ENCODE measurements at places on chromosomes 16 and 17. TPM values are rescaled to one million over a fixed set of nuclear protein-coding genes. Genes with fewer than 3 reads are reported as not detected.

DNA sequence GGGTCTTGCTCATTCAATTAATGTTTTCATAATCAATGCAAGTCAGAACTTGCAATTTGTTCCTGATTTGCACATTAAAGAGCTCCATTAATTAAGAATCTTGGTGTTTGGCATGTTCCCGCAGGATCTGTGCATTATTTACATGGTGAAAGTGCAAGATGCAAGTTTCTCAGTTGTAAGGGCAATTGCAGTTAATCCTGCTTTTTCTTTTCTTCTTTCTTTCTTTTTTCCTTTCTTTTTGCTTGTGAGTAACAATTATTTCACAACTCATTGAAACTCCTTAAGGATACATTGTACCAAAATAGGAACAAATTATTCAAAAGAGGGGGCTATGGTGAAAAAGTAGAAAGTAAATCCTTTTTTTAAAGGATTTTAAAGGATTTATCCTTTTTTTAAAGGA lies 24.2 kb downstream of the AATF start:
- H3K27me3 ChIP-seq = no peaks in the 10 kb centered on the region
- H3K36me3 ChIP-seq = no peaks in the 10 kb centered on the region
- H3K4me1 ChIP-seq = no peaks in the 10 kb centered on the region
- no peak for DNase-seq
- no peak overlapping the region for H3K4me3 ChIP-seq

DNA sequence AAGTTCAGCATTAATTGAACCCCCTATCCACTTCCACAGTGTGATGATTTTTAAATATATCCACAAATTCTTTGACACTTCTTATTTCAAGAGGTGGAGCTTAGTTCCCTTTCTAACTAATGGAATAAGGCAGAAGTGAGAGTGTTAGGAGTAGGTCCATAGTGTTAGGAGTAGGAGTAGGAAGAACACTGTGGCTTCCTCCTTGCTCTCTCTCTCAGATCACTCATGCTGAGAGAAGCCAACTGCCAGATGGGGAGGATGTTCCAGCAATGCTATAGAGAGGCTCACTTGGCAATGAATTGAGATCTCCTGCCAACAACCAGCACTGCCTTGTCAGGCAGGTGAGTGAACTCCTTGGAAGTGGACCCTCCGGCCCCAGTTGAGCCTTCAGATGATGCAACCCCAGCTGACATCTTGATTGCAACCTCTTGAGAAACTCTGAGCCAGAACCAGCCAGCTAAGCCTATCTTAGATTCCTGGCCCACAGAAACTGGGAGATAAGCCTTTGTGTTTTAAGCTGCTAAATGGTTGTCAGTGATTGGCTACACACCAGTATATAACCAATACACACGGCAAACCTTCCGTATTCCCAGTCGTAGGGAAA lies 44.3 kb downstream of the SPECC1 start:
- H3K27ac ChIP-seq = no peak overlapping the region
- no peak for DNase-seq
- H3K27me3 ChIP-seq = no peaks in the 10 kb centered on the region
- H3K4me1 ChIP-seq = no peaks in the 10 kb centered on the region
- no peak overlapping the region for H3K4me3 ChIP-seq
- H3K36me3 ChIP-seq = no peaks in the 10 kb centered on the region

- peaks cover 11% of the 10 kb centered on the region for H3K36me3 ChIP-seq
- peaks cover 30% of the 10 kb centered on the region for H3K27me3 ChIP-seq
- peaks cover 27% of the 10 kb centered on the region for H3K4me1 ChIP-seq
- peak within 1 kb of the TSS; percentile 52 for H3K4me3 ChIP-seq
These were observed at the start of gene NLRC3 for GRCh38 chr16:3577302-3577752. Gene NLRC3, minus strand, starts transcription at chr16:3577403. Its CDS starts 12,367 bp downstream, at chr16:3565036.

- no peak for DNase-seq
- no peak overlapping the region for H3K27ac ChIP-seq
- no peaks in the 10 kb centered on the region for H3K36me3 ChIP-seq
- H3K27me3 ChIP-seq = no peaks in the 10 kb centered on the region
- no peak overlapping the region for H3K4me3 ChIP-seq
- H3K4me1 ChIP-seq = no peaks in the 10 kb centered on the region
These were observed 15.5 kb downstream of the MYH10 start for GRCh38 chr17:8614988-8615387.

- no peaks in the 10 kb centered on the region for H3K27me3 ChIP-seq
- peak overlapping the region; percentile 87 for H3K27ac ChIP-seq
- H3K36me3 ChIP-seq = no peaks in the 10 kb centered on the region
- H3K4me1 ChIP-seq = peaks cover 40% of the 10 kb centered on the region
- H3K4me3 ChIP-seq = peak overlapping the region; percentile 95
- no peak for DNase-seq
These were observed 1.1 kb downstream of the CREBBP start for GRCh38 chr16:3879258-3879886.

DNA sequence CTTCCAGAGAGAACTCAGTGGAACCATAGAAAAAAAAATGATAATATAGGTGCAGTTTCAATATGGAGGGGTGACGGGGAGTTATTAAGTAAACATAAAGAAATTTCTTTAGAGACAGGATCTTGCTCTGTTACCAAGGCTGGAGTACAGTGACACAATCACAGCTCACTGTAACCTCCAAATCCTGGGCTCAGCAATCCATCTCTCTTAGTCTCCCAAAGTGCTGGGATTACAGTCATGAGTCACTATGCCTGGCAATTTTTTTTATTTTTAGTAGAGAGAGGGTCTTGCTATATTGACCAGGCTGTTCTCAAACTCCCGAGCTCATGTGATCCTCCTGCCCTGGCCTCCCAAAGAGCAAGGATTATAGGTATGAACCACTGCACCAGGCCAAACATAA lies 48.8 kb downstream of the NLRC5 start:
- H3K27ac ChIP-seq = no peak overlapping the region
- DNase-seq = no peak
- H3K27me3 ChIP-seq = no peaks in the 10 kb centered on the region
- peaks cover 14% of the 10 kb centered on the region for H3K4me1 ChIP-seq
- no peak overlapping the region for H3K4me3 ChIP-seq

DNA sequence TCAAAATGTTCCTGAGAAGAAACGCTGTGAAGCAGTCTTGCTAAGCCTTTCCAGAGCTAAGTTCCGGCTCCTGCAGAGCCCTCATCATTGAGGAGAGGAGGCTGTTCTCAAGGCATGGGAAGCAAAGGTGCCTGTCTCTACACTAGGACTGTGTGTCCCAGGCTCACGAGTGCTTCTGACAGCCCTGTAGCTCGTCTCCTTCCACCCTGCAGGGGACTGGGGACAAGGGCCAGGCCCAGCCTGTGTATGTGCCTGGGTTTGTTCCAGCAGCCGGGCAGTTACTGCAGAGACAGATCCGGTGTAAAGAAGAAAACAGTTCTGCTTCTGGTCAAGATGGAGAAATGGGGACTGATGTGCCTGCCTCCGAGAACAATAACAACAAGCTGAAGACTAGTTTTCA lies 156.0 kb downstream of the ENGASE start:
- peaks cover 27% of the 10 kb centered on the region for H3K27me3 ChIP-seq
- no peaks in the 10 kb centered on the region for H3K4me1 ChIP-seq
- no peak for DNase-seq
- no peaks in the 10 kb centered on the region for H3K36me3 ChIP-seq
- no peak overlapping the region for H3K4me3 ChIP-seq
- no peak overlapping the region for H3K27ac ChIP-seq

GRCh38 chr17:43368740-43369506 lies 29.9 kb upstream of the ARL4D start:
- H3K27ac ChIP-seq = peak overlapping the region; percentile 99
- peak overlapping the region; percentile 60 for H3K4me3 ChIP-seq
- DNase-seq = no peak
- no peaks in the 10 kb centered on the region for H3K27me3 ChIP-seq
- no peaks in the 10 kb centered on the region for H3K36me3 ChIP-seq
- H3K4me1 ChIP-seq = peaks cover 19% of the 10 kb centered on the region

GRCh38 chr16:82609140-82609539 lies 17.6 kb upstream of the CDH13 start:
- H3K4me3 ChIP-seq = no peak overlapping the region
- H3K4me1 ChIP-seq = no peaks in the 10 kb centered on the region
- H3K27ac ChIP-seq = no peak overlapping the region
- DNase-seq = no peak
- no peaks in the 10 kb centered on the region for H3K27me3 ChIP-seq

GRCh38 chr16:73022534-73022933 lies 25.4 kb downstream of the ZFHX3 start:
- H3K27me3 ChIP-seq = no peaks in the 10 kb centered on the region
- H3K4me3 ChIP-seq = no peak overlapping the region
- H3K36me3 ChIP-seq = no peaks in the 10 kb centered on the region
- H3K4me1 ChIP-seq = peaks cover 56% of the 10 kb centered on the region

DNA sequence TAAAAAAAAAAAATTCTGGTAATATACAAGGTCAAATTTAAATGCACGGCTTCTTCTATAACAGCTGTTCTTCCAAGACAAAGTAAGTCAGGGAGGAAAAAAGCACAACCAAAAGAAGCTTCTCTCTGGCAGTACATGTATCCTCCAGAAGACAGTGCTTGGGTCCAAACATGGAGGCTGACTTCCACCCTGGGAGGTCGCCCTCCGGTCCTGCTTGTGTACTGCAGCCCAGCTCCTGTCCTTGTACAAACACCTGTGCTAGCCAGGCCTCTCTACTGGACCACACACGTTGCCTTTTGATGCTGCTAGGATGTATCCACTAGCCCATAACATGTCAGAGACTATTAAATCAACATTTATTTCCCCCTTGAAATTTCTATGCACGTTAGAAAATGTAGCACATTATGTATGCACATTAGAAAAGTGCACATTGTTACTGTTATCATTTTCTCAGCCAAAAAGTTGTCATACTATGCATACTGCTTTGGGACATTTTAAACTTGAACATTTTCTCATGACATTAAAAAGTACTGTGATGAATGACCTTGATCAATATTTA lies 21.9 kb downstream of the TEKT3 start:
- no peaks in the 10 kb centered on the region for H3K36me3 ChIP-seq
- DNase-seq = no peak
- no peak overlapping the region for H3K27ac ChIP-seq
- no peaks in the 10 kb centered on the region for H3K27me3 ChIP-seq
- no peaks in the 10 kb centered on the region for H3K4me1 ChIP-seq
- no peak overlapping the region for H3K4me3 ChIP-seq

DNA sequence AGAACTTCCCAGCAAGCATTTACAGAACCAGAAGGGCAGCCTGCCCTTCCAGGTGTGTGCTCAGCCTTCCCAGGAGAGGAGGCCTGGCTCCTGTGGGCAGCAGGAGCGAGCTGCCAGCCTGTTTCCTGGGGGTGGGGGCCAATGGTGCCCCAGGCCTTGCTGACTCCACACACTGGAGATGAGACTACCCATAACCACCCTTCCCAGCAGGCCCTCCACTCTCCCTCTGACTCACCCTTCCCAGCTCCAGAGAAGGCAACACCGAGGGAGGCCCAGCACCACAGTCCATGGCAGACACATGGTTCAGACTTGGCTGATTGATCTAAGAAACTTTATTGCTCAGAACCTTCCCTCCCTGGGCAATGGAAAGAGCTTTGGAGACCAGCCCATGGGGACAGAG lies 1.8 kb upstream of the PRSS53 start:
- H3K4me3 ChIP-seq = no peak overlapping the region
- H3K36me3 ChIP-seq = peaks cover 58% of the 10 kb centered on the region
- H3K27me3 ChIP-seq = no peaks in the 10 kb centered on the region
- DNase-seq = no peak

GRCh38 chr16:15843635-15844279 lies 13.1 kb downstream of the MYH11 start:
- H3K27ac ChIP-seq = peak overlapping the region; percentile 31
- no peak for DNase-seq
- no peaks in the 10 kb centered on the region for H3K36me3 ChIP-seq
- no peaks in the 10 kb centered on the region for H3K27me3 ChIP-seq

- no peak overlapping the region for H3K27ac ChIP-seq
- peaks cover 14% of the 10 kb centered on the region for H3K36me3 ChIP-seq
- H3K4me1 ChIP-seq = peaks cover 9% of the 10 kb centered on the region
- no peaks in the 10 kb centered on the region for H3K27me3 ChIP-seq
- no peak for DNase-seq
These were observed 213.2 kb downstream of the CCDC182 start for GRCh38 chr17:57531648-57532504.

DNA sequence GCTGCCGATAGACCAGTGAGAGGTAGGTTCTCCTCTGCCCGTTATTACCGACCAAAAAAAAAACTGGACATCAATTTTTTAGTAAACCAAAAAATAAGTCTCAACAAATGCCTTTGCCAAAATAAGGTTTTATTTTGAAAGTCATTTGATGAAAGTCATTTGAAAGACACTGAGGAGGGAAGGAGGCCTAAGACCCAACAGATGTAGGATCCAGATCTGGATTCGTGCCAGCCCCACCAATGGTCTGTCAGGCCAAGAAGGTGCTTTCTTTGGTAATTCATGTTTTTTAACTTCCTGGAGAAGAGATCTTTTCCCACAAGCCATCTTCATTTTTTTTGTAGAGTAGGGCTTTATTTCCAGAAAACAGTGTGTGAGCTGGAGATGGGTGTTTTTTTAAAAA lies 18.1 kb downstream of the NTAN1 start:
- H3K27ac ChIP-seq = no peak overlapping the region
- peaks cover 89% of the 10 kb centered on the region for H3K36me3 ChIP-seq
- no peak for DNase-seq
- peaks cover 15% of the 10 kb centered on the region for H3K4me1 ChIP-seq
- no peak overlapping the region for H3K4me3 ChIP-seq

- no peak overlapping the region for H3K27ac ChIP-seq
- no peak for DNase-seq
- peaks cover 21% of the 10 kb centered on the region for H3K4me1 ChIP-seq
- H3K36me3 ChIP-seq = peaks cover 25% of the 10 kb centered on the region
These were observed 16.3 kb downstream of the CYB561 start for GRCh38 chr17:63429766-63430165.

- no peak overlapping the region for H3K27ac ChIP-seq
- H3K4me1 ChIP-seq = no peaks in the 10 kb centered on the region
- no peak overlapping the region for H3K4me3 ChIP-seq
- H3K27me3 ChIP-seq = no peaks in the 10 kb centered on the region
- no peaks in the 10 kb centered on the region for H3K36me3 ChIP-seq
These were observed 14.4 kb upstream of the RNF213 start for GRCh38 chr17:80246266-80246681.

- DNase-seq = no peak
- no peaks in the 10 kb centered on the region for H3K36me3 ChIP-seq
- no peaks in the 10 kb centered on the region for H3K27me3 ChIP-seq
- peaks cover 45% of the 10 kb centered on the region for H3K4me1 ChIP-seq
- peak overlapping the region; percentile 95 for H3K27ac ChIP-seq
These were observed 5.6 kb downstream of the FMNL1 start for GRCh38 chr17:45227101-45227925.

- peak overlapping the region; percentile 39 for H3K27ac ChIP-seq
- H3K4me1 ChIP-seq = peaks cover 18% of the 10 kb centered on the region
- no peak for DNase-seq
- H3K27me3 ChIP-seq = no peaks in the 10 kb centered on the region
These were observed 26.3 kb downstream of the SMTNL2 start for GRCh38 chr17:4610656-4611055.

GRCh38 chr16:47523342-47524006 lies 62.3 kb downstream of the PHKB start:
- no peaks in the 10 kb centered on the region for H3K36me3 ChIP-seq
- no peak for DNase-seq
- no peak overlapping the region for H3K4me3 ChIP-seq
- no peak overlapping the region for H3K27ac ChIP-seq

GRCh38 chr16:74743668-74744299 lies 30.8 kb downstream of the FA2H start:
- H3K4me1 ChIP-seq = peaks cover 46% of the 10 kb centered on the region
- DNase-seq = no peak
- peak overlapping the region; percentile 43 for H3K4me3 ChIP-seq
- H3K27me3 ChIP-seq = peaks cover 8% of the 10 kb centered on the region
- H3K27ac ChIP-seq = peak overlapping the region; percentile 71

Gene KRT33B
- not detected for total RNA-seq

Gene NOD2
- 15.3 TPM for total RNA-seq

Gene TSPOAP1
- total RNA-seq = 3.3 TPM

Gene CCDC200
- not detected for total RNA-seq

Gene TP53TG3B
- not detected for total RNA-seq

Gene TMEM106A
- total RNA-seq = 0.27 TPM

Gene YWHAE
- 758 TPM for total RNA-seq

Gene LGALS9B
- total RNA-seq = 17.9 TPM

Gene DNAH17
- total RNA-seq = 0.31 TPM

Gene WNK4
- 0.40 TPM for total RNA-seq
